ENCODE measurements at places on chromosomes 2 and 18.

- DNase-seq: no peak
Observed at GRCh38 chr2:121256720-121257479, 28.1 kb downstream of the TFCP2L1 start.

DNA sequence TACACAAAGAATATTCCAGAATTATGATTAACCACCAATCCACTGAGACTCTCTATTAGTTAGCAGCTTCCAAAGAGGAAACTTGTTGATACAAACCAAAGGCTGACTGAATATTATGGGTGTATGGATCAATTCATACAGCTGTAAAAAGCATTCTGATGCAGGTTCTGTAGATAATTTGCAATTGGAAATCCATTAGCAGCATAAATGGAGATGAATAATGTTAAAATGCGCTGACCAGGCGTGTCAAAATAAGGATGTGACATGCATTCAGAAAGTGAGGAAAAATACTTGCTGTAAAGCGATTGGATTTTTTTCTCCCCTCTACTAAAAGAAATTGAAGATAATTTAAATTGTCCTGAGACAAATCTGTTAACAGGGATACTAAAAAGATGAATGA lies 169.0 kb upstream of the DDX18 start:
- DNase-seq: no peak

DNA sequence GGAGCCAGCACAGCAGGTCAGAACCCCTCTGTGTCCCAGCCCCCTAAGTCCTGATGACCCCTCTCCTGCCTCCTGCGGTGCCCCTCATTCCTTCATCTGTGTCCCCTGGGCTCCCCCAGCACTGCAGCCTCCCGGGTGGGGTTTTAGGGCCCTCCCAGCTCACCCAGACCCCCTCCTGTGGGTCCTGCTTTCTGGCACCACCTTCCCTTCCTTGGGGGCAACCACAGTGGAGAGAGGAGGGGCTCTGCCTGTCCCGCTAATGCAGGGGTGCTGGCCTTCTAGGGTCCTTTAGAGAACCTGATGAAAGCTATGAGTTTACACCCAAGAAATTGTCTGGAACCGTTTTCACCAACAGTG lies 42.7 kb upstream of the ALPP start:
- no peak for DNase-seq

DNA sequence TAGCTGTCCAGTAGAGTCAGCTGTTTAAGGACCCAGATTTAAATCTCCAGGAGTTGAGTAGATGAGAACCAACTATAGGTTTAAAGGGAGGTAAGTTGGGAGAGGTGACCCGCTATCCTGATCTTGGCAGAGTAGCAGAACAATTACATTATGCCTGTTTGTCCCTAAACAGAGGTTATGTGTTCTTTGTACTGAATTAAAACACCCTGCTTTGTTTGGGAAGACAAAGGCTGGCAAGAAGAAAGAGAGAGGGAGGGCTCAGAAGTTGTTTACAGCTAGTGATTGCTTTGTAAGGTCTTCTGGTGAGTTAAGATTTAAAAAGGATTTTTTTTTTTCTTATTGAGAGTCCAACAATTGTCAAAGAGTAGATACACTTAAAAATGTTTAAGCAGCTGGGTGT lies 37.3 kb downstream of the USP14 start:
- DNase-seq: no peak

DNA sequence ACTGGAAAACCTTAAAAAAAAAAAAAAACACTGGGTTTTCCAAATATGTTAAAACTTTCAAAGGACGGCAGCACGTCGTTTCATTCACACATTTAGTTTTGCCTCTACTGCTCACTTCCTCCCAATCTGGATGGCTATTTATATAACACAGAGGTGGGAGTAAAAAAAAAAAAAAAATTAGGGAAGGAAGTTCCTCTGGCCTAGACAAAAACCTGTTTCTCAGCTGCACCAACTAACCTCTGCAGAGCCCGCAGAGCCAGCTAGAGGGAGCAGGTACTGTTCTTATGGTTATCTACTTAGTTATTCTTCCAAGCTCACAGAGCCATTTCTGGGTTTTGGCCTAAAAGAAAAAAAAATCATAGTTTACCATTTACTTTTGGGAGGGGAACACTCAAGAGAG lies 28.1 kb downstream of the SLC1A4 start:
- DNase-seq: no peak

GRCh38 chr2:126536605-126537200 lies 119.3 kb upstream of the GYPC start:
- DNase-seq: no peak

- DNase-seq: no peak
Observed at GRCh38 chr2:20984408-20984807, 59.5 kb downstream of the APOB start.
